ENCODE measurements at places on chromosomes 3 and 15.

DNA sequence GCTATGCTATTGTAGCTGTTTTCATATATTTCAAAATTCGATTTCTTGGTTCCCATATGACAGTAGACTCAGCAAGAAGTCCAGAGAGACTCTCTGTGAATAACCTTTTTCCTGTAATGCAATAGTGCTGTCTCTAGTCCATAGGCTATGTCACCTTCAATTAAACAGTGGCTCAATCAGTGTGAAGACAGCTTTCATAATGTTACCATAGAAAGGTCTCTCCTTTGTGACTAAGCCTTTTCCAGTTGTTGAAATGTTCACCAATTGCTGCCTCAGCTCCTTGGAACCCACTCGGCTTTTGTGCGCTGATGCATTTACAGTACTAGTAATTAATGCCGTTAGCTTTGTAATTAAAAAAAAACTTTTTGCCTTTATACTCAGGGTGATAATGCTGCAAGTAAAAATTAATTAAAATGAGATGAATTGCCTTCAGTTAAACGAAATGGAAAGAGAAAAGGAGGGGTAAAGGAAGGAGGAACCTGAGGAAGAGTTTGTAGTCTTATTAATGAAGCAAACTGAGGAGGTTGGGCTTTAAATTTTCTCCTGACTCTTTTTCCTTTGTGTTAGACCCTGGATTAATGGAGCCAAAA is 214.8 kb downstream of the LSAMP start:
- DNase-seq = no peak

DNA sequence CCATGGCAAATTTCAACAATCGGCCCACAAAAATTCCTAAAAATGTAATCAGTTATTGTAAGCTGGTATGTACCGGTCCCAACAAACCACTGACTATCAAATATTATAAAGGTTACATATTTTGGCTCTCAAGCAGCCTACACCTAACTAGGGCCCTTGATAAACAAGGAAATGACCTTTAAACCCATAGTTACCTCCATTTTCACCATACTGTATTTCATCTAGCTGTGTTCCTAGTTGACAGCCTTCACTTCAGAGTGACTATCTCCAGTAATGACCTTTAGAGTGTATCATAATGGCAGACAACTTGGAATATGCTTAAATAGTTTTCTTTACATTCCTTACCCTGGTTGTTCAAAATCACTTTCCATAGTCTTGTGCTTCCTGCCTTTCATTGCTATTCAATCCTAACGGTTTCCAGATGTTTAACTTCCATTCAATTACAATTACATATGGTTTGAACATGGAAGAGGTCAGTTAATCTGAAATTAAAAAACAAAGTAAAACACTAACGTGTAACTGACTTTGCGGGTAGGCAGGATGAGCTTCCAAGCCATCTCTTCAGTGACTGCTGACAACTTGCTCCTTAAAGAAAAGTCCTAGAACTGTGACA is 111.9 kb upstream of the TSC22D2 start:
- no peak for DNase-seq

DNA sequence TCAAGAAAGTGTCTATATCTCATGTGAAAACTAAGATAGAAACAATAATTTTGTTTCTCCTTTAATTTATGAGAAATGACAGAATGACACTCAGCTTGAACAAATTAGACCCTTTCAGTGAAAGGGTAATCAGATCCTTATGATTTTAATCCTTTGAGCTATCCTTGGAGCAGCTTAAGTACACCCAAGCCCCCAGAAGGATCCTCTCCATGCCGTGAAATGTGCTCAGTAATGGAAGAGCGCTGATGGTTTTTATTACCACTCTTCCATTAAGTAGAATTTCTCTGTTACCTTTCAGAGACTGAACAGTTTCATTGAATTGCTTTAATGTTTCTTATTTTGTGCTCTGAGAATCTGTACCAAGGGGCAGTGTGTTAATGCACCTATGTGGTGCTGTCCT is 54.3 kb downstream of the HMG20A start:
- DNase-seq = no peak

GRCh38 chr3:177107461-177108239 is 89.6 kb downstream of the TBL1XR1 start:
- DNase-seq = no peak

GRCh38 chr3:57224856-57225255 is 2.7 kb upstream of the APPL1 start:
- no peak for DNase-seq

DNA sequence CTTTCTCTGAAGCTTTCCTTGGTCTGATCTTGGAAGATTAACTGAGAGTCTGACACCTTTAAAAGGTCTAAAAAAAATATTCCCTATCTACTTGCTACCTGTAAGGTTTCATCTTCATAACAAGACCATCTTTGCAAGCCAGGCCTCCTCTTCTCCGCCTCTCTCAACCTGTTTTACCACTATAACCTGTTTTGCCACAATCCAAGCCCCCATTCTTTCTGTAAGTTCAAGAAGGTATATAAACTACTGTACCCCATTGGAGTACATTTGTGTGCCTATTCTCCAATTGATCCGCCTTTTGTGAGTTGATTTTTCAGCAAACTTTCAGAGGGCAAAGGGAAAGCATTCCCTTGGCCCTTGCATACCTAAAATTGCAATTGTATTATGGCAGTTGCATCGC is 319.3 kb upstream of the NECTIN3 start:
- DNase-seq = no peak

- no peak for DNase-seq
These were observed 14.9 kb upstream of the GRM2 start for GRCh38 chr3:51691949-51692348.

GRCh38 chr15:55937040-55937439 is 56.4 kb downstream of the NEDD4 start:
- DNase-seq = no peak

GRCh38 chr3:48595526-48596121 is 495 bp upstream of the COL7A1 start:
- no peak for DNase-seq

GRCh38 chr3:134885877-134886621 is 91.0 kb downstream of the EPHB1 start:
- no peak for DNase-seq

GRCh38 chr15:73335026-73335425 is 33.7 kb downstream of the HCN4 start:
- DNase-seq = no peak

GRCh38 chr3:40615918-40616819 is 91.4 kb downstream of the ZNF621 start:
- DNase-seq = no peak

DNA sequence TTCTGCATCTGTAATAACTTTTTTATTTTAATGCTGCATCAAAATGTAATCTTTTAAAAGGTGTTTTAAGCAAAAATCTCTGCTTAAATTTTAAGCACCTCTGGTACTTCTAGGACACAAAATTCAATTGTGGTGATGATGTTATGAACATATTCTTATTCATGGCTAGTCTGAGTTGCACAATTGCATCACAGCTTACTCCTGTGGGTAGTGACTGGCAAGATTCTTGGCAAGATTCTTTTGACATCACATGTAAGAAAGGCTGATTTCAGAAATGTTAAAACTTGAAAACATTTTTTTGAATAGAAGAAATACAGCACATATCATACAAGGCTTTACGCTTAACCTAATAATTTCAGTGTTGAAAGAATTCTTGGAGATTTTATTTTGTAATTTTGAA is 35.7 kb downstream of the IQCH start:
- no peak for DNase-seq

GRCh38 chr3:184927796-184928315 is 115.9 kb downstream of the VPS8 start:
- DNase-seq = no peak

DNA sequence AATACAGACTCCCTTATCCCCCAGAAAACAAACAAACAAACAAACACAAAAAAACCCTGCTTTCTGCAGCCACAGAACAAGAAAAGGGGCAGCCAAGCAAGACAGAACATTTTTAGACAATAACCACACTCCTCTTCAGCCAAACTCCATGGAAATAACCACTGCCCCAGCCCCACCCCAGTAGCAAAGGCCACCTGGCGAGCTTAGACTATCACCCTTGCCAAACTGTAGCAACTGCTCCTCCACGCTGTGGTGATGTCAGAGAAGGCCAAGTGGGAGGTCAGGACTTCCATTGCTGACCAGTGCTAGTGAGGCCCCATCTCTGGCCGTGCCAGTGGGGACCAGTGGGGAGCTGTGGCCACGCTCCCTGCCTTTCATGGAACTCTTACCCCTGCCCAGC is 60.3 kb upstream of the CHRNA7 start:
- no peak for DNase-seq

- DNase-seq = no peak
These were observed 155.1 kb upstream of the TBL1XR1 start for GRCh38 chr3:177352424-177352823.

GRCh38 chr3:142282503-142282902 is 57.1 kb upstream of the GK5 start:
- no peak for DNase-seq

GRCh38 chr15:99662903-99663302 is 70.3 kb downstream of the LYSMD4 start:
- DNase-seq = no peak

DNA sequence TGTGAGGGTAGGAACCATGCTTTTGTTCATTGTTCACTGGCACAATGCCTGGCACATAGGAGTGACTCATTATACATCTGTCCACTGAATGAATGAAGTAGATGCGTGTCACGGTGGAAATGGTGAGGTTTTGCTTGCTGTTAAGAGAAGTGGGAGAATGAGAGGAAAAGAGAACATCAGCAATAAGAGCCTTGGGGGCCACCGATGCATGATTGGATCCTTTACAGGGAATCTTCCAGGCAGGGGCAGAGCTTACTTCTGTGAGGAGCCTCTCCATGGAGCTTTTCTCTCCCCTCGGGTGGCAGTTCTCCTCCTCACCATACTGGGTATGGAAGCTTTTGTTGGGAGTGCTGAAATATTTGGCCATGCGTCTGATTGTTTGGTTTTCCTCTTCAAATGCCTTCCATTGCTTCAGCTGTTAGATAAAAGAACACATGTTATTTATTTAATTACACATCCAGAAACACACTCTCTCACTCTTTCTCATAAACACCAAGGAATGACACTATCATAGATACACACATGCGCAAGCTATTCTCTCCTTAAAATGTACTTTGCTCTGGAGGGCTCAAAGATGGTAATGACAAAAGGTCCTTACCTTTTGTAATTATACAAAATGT is 78.9 kb upstream of the GSK3B start:
- no peak for DNase-seq

DNA sequence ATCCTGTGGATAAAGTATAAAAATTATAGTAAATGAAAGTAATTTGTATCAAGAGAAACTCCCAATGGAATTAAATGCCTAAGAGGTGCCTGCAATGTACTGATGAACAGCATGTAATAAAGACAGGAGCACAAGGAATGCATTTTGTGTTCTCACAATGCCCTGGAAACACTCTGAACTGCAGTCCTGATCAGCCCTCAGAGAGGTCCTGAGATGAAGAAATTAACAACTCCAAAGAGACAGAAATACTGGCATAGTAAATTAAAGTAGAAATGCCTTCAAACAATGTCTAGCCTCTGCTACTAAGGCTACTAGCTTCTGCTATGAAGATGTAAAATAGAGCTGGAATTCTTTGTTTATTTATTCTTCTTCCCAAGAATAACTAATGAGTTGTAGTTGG is 59.9 kb downstream of the CFAP20DC start:
- no peak for DNase-seq

DNA sequence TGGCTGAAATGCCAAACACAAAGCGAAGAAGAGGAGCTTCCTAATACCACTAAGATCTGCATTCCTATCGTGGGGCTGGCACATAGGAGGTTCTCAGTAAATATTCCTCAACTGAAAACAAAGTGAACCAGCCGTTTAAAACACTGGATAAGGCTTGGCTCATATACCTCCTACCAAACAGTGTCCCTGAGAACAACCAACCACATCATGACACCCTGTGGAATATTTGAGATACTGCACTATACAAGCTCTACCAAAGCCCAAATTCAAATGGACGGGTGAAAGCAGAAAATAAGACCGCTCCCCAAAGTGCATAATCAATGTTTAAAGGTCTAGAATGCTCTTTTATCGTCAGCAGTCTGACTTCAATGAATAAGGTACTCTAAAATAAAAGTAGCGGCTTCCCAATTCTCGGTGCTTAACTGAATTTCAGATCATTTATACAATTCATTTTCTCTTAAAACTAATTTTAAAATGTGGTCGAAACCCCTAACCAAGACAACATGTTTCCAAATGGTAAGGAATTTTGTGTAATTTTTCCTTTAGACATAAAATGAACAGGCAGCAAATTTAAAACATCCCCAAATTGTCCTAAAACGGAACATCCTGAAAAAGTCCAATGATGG is 425.8 kb downstream of the ERC2 start:
- no peak for DNase-seq

DNA sequence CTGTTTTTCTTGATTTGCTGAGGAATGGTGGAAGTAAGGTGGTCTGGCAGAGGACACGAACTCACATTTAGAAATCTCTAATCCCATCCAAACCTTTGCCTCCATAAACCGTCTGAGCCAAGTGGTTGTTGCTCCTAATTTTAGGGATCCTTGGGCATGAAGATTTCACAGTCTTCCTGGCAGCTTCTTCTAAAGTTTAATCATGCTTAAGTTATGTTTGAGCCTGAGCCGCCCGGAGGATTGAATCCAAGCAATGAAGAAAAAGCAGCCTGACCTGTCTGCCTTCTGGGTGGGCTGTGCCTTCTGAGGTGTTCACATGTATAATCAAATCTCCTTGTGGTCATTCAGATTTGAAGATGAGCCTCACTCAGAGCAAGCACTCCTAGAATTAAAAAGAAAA is 249.0 kb downstream of the CD47 start:
- no peak for DNase-seq

GRCh38 chr15:97953748-97954147 is 6.8 kb upstream of the ARRDC4 start:
- DNase-seq = no peak

GRCh38 chr3:130414457-130414856 is 69.0 kb downstream of the COL6A5 start:
- DNase-seq = no peak

DNA sequence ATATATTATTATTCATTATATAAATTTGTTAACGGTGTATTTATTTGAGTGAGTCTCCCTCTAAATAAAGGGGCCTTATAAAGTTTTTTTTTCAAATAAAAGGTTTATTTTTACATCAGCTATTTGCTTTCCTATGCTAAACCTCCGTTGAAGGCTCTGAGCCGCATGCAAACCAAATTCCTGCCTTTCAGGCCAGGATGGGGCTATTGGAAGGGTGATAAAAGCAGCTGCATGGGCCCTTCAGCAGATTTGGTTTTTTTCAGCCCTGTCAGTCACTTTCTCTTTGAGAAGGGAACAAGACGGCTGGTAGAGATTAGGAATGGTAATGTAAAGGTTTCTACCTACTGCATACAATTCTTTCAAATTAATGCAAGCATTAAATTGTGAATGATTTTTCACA is 244.2 kb downstream of the WNT5A start:
- DNase-seq = no peak

Measured in activated effector memory CD4-positive, alpha-beta T cell treated with Interleukin-2 at 50 U/mL for 16 hours (primary cell).